CD4-positive, alpha-beta T cell treated with Interleukin-4 for 1 hour (primary cell): ENCODE measurements at places on chromosomes 2 and 18.

DNA sequence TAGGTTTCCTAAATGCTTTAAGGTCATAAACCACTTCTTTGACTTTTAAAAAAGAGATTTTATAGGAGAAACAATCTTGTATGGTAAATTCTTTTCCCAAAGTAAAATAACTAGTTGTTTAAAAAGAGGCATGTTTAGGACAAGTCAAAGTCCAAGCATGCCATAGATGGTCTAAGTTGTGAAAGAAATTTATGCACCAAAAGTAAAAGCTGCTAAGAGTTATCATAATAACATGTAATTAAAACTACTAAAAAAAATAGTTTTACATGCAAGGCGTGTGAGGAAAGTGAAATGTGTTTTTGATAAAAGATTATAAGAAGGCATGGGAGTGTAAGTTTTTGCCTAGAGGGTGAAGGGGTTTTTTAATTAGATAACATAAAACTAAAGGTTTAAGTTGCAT is 22.5 kb downstream of the FAM210A start:
- DNase-seq, result no peak

- DNase-seq, result no peak
Measured at GRCh38 chr2:163405298-163405697, 330.5 kb downstream of the FIGN start.

GRCh38 chr18:30566877-30567276 is 475.7 kb downstream of the DSC3 start:
- no peak for DNase-seq

GRCh38 chr2:216548901-216549331 is 50.3 kb downstream of the RPL37A start:
- no peak for DNase-seq

- DNase-seq, result no peak
Measured at GRCh38 chr2:118249531-118249930, 161.3 kb downstream of the INSIG2 start.

GRCh38 chr2:100018341-100019193 is 123.8 kb downstream of the AFF3 start:
- DNase-seq, result no peak
